ENCODE measurements at places on chromosomes 5 and 9.
A peak's percentile ranks its signal among the peaks of the same experiment; 100 is the strongest.

DNA sequence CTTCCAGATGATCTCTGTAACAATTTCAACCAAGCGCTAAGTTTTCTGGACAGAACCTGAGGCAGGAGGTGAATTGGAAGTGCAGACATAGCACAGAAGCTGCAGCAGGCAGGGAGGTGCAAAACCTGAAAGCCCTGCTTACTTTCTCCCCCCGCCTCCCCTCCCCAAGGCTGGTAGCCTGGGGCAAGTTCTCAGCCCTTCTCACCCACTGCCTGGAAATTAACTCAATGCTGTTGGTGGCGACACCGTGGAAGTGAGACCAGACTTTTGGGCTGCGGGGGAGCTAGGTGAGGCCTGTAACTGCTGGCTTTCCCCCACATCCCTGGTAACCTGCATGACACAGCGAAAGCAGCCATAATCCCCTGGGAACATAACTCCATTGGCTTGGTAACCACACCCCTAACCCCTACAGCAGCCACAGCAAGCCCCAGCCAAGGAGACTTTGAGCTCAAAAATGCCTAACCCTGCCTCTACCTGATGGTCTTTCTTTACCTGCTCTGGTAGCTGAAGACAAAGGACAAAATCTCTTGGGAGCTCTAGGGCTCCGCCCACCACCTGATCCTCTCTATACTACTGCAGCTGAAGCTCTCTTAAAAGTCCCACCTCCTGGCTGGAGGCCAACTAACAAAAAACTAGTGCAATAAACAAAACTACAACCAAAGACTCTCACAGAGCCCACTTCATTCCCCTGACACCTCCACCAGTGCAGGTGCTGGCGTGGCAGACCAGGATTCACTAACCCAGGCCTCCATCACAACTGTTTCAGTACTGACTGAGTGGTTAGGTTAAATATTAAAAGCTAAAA lies 11.9 kb upstream of the OR13C8 start:
- no peak for DNase-seq

DNA sequence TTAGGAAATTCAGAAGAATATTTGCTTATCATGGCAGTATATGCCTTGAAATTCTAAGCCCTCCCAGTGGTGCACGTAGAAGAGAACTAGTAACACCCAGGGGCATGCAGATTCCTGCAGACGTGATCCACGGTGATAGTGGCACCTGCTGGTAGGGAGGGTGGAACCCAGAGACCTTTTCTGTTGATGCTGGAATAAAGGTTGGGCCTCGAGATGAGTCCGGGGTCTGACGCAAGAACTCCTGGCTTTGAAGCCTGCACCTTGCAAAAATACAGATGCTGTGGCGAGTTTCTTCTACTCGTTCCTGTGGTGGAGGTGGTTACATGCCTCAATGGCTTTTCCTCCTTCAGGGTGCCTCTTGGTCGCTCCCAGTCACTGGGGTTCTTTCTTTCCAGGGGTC lies 39.5 kb upstream of the PHF2 start:
- no peak for DNase-seq

GRCh38 chr9:134688661-134689320 lies 47.2 kb downstream of the COL5A1 start:
- no peak for DNase-seq

DNA sequence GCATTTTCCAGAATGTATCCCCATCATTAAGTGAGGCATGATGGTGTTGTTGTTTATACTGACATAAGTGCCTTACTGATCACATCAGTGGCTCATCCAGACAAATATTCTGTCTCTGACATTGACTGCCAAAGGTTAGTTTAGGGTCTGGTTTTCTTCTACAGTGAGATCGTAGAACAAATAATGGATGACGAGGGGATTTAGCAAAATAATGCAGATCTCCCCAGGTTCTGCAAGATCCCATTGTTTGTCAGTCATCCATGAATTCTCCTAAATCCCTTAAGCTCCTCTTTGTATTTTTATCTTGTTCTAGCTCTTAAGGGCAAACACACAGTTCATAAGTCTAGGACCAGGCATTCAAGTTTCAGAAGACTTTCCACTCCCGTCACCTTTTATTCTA lies 93.1 kb upstream of the DHFR start:
- DNase-seq: no peak

- DNase-seq: no peak
These were observed 233.5 kb upstream of the PCSK5 start for GRCh38 chr9:75657015-75657414.

DNA sequence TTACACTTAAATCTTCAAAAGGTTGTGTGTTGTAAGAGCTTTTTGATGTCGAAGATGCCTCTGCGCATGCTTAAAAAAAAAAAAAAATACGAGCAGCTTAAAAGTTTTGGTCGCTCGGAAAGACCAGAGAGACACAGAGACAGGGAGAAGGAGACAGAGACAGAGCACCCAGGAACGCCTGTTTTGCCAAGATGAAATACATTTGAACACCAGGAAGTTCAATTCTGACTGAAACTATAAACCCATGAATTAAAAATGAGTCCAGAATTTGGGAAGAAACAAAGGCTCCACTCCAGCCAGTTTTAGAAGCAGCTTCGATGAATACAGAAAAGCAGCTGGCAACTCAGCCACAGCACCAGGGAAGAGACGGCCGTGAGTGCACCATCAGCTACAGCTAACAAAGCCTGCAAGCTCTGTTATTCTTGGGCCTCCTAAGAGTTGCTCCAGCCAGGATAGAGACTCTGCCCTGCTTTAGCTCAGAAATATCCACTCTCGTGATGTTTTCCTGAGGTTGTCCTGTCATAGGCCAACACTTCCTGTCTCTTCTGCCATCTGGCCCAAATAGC lies 2.5 kb upstream of the ZNF474 start:
- DNase-seq: peak; percentile 73

GRCh38 chr9:112248722-112249121 lies 73.6 kb upstream of the SUSD1 start:
- peak; percentile 47 for DNase-seq

Measured in fibroblast of the aortic adventitia (primary cell).